ENCODE measurements at places on chromosomes 13 and 19.

GRCh38 chr13:94195715-94196114 is 283.8 kb downstream of the DCT start:
- DNase-seq, result peak; percentile 96

GRCh38 chr13:34108410-34108809 is 290.5 kb downstream of the RFC3 start:
- peak; percentile 29 for DNase-seq

DNA sequence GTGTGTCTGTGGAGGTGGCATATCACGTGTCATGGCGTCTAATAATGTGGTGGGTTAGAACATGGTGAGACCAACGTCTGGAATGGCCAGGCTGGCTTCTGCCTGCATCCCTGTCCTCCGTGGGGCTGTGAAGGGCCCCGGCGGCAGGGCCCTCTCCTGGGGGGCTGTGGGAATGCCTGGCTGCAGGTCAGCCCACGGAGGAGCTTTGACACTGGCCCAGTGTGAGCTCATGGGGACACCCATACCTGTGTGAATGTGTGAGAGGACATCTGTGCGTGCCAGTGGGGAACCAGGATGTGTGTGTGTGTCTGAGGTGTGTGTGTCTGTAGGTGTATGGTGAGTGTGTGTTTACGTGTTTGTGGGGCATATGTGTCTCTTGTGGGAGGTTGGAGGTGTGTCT is 300.1 kb downstream of the TEX29 start:
- no peak for DNase-seq

DNA sequence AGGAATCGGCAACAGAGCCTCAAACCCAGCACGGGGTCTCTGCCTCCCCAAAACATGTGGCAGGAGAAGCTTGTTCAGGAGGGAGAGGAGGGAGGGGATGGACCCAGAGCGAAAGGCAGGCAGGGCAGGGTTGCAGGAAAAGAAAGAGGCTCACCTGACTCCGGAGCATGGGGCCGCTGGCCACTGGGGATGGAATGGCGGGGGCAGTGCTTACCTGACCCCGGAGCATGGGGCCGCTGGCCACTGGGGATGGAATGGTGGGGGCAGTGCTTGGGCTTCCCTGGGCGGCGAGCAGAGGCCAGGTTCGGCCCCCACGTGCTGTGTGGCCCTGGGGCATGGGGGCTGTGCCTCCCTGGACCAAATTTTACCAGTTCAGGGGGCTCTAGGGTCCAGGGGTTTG is 13.3 kb upstream of the CELF5 start:
- no peak for DNase-seq

GRCh38 chr19:46429999-46430398 is 1.3 kb upstream of the PNMA8C start:
- no peak for DNase-seq

GRCh38 chr13:113442354-113442984 is 10.8 kb downstream of the ADPRHL1 start:
- no peak for DNase-seq

GRCh38 chr13:96398486-96398885 is 308.6 kb downstream of the HS6ST3 start:
- no peak for DNase-seq

DNA sequence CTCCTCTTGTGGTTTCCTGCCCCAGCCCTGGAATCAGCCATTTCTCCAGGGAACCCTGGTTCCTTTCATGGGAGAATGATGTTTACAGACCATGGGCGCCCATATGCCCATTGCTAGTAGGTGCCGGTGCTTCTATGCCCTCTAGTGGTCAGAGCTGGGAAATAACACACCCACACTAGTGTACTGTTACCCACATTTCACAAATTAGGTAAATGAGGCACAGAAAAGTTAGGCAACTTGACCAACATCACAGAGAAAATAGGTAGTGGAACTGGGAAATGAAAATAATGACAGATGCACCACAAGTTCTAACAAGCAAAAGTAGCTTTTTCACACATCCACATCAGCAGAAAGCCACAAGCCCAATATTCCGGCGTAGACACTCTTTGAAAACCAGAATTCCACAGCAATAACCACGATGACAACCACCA is 1.3 kb upstream of the CEACAM3 start:
- DNase-seq, result peak; percentile 12

GRCh38 chr19:58382997-58383603 is 2.3 kb upstream of the ZNF837 start:
- DNase-seq, result no peak

GRCh38 chr19:48661711-48662090 is 11.1 kb downstream of the NTN5 start:
- DNase-seq, result no peak

DNA sequence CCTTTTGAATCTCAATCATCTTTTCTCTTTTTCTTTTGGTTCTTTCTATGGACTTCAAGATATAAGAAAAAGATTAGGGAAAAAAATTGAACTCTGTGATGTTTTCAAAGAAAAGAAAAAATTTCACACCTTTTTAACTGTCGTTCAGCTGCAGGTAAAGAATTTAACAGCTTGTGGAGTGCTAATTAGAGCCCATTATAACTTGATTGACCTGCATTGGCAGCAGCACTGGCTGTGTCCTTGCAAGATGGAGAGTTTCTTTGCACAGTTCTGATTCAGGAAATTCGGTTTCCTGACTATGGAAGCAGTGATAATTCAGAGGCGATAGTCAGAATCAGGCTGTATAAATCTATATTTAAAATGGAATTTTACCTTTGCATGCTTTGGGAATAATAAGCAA is 183.2 kb upstream of the DACH1 start:
- no peak for DNase-seq

DNA sequence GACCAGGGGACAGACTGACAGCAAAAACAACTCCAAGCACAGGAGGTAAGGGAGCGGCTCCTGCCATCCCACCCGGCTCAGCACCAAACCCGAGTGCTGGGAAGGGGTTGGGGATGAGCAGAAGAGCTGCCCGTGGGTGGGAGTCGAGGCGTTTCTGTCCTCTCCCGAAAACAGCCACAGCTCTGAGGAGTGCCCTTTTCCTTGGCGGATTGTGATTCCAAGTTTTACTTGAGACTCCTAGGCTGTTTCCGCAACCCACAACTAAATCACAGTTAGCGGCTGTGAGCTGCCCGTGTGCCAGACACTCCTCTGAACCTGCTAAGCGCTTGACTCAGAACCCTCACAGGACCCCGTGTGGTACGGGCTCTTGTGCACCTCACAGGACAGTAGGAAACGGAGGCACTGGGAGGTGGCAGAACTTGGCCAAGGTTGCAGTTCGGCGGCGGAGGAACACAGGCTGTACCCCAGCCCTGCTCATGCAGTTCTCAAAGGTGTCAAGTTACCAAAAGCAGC is 21.4 kb downstream of the CFAP97D2 start:
- no peak for DNase-seq

DNA sequence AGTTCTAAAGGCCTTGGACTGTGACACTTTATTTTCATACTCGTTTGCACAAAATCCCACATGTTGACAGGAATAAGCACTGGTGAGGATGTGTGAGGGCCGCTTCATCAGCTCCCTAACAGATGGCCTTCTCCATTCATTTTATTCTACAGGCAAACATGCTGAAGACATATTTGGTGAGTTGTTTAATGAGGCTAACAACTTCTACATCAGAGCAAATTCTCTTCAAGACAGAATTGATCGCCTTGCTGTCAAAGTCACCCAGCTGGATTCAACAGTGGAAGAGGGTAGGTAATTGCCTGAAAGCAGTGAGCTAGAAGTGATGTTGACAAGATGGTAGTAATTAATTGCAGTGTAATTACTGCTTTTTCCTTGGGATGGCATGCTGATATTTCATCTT is 95.7 kb downstream of the GPR12 start:
- no peak for DNase-seq

DNA sequence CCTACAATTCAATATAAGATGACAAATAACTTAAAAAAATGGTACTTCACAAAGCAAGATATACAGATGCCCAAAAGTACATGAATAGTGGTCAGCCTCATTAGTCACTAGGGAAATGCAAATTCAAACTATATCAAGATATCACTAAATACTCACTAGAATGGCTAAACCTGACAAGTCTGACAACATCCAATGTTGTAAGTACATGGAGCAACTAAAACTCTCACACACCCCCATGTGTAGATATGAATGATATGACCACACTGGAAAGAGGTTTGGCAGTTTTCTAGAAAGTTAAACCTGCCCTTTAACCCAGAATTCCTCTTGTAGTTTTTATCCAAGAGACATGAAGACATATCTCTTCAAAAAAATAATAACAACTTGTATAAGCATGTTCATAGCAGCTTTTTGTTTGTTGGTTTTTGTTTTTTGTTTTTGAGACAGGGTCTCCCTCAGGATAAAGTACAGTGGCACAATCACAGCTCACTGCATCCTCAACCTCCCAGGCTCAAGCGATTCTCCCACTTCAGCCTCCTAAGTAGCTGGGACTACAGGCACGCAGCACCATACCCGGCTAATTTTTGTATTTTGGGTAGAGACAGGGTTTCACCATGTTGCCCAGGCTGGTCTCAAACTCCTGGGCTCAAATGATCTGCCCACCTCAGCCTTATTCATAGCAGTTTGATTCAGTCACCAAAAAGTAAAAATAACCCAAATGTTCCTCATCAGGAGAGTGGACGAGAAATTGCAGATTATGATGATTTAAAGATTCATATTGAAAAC is 55.1 kb downstream of the RFX2 start:
- DNase-seq, result peak; percentile 9

DNA sequence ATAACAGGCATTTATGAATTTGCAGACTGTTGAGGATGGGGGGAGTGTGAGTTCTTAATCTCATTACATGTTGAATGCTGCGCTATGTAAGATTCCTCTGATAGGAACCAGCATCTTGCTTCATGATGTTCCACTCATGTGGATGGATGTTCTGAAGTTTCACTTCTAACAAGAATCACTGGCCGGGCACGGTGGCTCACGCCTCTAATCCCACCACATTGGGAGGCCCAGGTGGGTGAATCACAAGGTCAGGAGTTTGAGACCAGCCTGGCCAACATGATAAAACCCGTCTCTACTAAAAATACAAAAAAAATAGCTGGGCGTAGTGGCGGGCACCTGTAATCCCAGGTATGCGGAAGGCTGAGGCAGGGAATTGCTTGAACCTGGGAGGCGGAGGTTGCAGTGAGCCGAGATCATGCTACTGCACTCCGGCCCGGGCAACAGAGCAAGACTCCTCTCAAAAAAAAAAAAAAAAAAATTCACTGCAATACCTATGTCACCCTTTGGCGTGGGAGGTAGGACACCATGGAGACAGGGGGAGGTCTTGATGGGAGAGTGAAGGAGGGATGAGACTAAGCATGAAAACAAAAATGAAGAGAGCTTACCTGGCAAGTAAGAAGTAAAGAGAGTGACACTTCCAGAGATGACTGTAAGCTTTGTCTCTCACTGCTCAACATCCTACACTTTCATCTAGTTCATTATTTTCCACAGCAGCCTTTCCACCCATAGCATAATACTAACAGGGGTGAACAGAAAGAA is 133.0 kb downstream of the DCT start:
- no peak for DNase-seq

DNA sequence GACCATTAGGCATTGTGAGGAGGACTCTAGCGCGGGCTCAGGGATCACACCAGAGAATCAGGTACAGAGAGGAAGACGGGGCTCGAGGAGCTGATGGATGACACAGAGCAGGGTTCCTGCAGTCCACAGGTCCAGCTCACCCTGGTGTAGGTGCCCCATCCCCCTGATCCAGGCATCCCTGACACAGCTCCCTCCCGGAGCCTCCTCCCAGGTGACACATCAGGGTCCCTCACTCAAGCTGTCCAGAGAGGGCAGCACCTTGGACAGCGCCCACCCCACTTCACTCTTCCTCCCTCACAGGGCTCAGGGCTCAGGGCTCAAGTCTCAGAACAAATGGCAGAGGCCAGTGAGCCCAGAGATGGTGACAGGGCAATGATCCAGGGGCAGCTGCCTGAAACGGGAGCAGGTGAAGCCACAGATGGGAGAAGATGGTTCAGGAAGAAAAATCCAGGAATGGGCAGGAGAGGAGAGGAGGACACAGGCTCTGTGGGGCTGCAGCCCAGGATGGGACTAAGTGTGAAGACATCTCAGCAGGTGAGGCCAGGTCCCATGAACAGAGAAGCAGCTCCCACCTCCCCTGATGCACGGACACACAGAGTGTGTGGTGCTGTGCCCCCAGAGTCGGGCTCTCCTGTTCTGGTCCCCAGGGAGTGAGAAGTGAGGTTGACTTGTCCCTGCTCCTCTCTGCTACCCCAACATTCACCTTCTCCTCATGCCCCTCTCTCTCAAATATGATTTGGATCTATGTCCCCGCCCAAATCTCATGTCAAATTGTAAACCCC is 2.8 kb upstream of the CEACAM5 start:
- DNase-seq, result no peak

- DNase-seq, result no peak
These were observed 95.1 kb downstream of the NUFIP1 start for GRCh38 chr13:44894001-44894770.

- no peak for DNase-seq
These were observed 27.5 kb upstream of the TMEM160 start for GRCh38 chr19:47075941-47076340.

DNA sequence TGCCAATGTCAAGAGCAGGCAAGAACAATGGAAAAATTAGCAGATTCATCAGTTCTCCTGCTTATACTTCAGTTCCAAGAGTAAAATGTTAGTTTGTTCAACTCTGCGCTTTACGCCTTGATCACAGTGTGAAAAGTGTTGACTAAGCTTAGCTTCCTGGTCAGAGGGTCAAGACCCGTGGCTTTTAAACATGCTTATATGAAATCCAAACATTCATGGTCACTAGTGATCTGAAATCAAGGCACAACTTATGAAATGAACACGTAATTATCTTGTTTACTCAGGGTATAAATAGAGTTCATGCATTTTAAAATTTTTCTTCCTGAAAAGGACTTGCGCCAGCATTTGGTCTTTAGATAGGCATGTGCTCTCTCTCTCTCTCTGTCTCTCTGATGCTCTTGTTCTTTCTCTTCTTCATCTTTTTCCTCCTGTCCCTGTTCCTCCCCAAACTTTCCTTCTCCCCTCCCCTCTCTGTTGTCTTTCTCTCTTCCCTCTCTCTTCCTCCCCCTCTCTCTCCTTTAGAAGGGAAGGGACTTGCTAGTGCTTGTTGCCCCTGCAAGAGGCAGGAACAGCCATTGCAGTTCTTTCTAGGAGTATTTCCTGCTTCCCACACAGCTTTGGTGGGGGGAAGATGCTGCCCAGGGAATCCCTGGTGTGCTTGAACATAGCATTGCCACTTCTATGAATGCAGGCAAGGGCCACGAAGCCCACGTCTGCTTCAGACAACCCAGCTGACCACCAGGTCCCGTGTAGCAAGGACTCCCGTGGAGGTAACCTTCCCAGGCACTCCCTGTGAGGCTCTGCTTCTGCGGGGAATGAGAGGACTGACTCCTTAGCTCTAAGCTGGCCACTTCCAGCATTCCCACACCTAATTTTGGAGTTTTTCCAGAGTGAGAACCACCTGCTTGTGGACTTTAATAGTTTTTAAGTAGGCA is 7.1 kb upstream of the ZNF536 start:
- DNase-seq, result no peak

- DNase-seq, result no peak
These were observed 133.2 kb downstream of the GPC5 start for GRCh38 chr13:91531646-91532045.

DNA sequence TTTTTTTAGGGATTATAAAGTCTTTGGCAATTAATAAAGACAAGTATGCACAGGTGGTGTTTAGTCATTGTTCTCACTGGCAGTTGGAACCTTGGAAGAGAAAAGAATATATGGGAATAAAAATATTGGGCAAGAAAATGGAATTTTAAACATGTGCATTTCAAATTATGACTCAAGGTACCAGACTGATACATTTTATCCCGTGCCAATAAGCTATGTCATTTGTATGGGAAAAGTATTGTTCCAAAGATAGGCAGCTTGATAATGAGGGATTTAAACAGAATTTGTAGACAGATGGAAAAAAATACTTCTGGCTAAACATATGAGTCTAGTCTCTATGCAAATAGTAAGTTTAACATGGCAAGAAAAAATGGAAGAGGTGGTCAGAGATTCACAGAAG is 169.5 kb upstream of the UFM1 start:
- DNase-seq, result peak; percentile 32

All from NCI-H226 (cell line).